ENCODE measurements at places on chromosomes 6 and 20.
A peak's percentile ranks its signal among the peaks of the same experiment; 100 is the strongest.

- no peak for ATAC-seq
Measured at GRCh38 chr6:30031381-30031780, 29.7 kb upstream of the POLR1H start.

DNA sequence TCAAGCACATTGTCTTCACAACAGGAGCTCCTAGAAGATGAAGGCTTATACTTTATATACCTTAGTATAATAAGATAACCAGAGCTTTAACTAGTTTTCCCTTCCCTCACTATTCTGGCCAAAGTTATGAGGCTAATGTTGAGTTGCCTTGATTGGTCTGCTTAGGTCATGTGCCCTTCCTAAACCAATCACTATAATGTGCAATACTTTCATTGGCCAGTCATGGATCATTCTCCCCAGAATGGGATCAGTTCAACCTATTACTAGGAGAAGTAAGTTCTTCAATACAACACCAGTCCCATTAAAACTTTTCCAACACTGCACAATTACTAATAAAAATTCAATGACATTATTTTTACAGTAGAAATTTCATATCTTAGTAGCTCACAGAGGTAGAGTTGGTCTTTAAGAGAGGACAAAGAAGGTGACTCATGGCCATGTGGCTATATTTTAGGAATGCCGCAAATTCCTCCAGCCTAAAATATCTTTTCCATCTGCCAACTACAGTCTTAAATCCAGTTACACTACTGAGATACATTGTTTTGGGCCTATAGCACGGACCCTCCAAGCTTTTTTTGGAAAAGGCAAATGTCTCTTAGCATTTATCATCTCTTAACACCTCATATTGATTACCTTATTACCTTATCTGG is 12.5 kb upstream of the POU3F2 start:
- ATAC-seq: no peak

GRCh38 chr20:47183367-47183766 is 173.1 kb downstream of the ZMYND8 start:
- ATAC-seq: no peak

- ATAC-seq: no peak
Measured at GRCh38 chr20:31869673-31869941, 720 bp downstream of the DUSP15 start.

- ATAC-seq: no peak
Measured at GRCh38 chr6:148323344-148323743, 19.3 kb upstream of the SASH1 start.

- ATAC-seq: no peak
Measured at GRCh38 chr6:140960566-140960965, 1172.2 kb upstream of the GJE1 start.

DNA sequence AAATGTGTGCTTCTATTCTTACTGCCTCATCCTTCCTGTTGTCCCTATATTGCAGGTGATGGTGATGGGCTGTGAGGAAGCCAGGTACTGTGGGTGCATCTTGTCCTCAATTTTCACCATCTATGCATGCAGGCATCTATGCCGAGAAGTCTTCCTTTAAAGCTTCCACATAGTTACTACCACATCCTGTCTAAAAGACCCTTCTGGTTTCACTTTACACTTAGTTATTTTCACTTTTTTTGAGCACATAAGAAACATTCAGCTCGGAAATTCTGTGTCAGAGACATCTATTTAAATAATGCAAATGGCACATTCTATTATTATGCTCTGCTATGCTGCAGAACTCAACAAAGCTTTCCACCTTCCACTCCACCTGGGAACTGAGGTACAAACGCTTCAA is 28.2 kb upstream of the FABP7 start:
- ATAC-seq: peak; percentile 23

- no peak for ATAC-seq
Measured at GRCh38 chr6:147058786-147059385, 145.3 kb upstream of the STXBP5 start.

DNA sequence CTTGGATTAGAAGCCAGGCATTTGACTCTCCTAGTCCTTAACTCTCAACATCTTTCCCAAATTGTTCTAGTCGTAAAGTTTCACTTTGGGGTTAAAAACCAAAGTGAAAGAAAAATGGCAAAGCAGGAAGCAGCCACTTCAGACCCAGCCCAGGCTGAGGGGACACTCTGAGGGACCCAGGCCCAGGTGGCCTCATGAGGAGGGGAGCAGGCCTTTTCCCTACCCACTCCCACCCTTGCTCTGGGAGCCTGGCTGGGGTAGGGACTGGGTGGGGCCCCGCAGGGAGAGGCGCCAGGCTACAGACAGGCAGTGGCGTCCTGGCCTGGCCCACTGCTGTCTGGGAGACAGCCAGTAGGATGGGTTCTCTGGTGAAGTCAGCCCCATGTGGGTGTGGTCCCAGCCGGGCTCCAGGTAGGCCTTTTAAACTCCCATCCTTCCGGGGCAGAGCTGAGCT is 68.7 kb upstream of the MYL9 start:
- ATAC-seq: peak; percentile 86

- no peak for ATAC-seq
Measured at GRCh38 chr6:67642582-67642981, 992.5 kb upstream of the ADGRB3 start.

DNA sequence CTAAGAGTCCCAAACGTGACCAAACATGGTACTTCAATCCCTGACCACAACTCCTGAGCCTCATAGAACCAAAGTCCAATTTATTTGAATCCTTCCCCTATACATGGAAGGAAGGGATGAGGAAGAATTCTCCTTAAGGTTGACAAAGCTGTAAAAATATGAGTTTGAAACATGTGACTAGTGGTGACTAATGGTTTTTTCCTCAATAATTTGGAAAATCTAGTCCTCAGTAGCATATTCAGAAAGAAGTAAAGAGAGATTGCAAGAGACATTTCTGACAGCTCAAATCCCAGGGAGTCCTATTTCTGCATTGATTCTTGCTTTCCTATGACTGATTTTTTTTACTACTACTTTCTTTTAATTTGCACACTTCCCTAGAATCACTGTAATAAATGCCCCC is 443.7 kb downstream of the FRK start:
- ATAC-seq: no peak

- no peak for ATAC-seq
Measured at GRCh38 chr20:15613530-15613929, 959.7 kb downstream of the KIF16B start.

DNA sequence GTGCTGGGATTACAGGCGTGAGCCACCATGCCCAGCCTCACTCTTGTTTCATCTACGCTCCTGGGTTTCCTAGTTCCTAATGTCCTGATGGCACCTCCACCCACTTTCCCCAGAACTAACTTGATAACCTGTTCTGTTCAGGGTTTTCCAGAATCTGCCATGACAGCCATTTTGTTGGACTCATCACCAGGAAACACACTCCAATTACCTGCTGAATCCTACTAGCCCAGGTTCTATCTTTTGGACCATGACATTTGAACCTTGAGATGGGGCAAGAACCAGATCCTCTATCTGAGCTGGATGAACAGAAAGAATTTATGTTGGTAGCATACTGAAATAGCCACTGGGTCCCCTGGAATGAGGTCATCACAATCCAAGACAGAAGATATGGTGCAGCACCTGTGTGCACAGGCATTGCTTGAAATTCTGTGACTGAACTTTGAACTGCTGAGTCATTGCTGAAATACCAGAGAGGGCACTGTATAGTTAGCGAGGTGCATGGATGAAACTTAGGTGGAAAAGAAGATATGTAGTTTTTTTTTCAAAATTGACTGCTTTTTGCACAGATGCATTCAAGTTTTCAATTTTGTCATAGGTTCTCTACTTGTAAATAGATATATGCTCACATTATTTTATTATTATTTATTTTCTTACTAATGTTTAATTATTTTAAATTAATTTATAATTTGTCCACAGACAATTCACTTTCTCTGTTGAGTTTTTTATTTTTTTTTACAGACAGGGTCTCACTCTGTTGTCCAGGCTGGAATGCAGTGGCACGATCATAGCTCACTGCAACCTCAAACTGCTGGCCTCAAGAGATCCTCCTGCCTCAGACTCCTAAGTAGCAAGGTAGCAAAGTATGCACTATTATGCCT is 42.8 kb upstream of the TASP1 start:
- ATAC-seq: no peak

DNA sequence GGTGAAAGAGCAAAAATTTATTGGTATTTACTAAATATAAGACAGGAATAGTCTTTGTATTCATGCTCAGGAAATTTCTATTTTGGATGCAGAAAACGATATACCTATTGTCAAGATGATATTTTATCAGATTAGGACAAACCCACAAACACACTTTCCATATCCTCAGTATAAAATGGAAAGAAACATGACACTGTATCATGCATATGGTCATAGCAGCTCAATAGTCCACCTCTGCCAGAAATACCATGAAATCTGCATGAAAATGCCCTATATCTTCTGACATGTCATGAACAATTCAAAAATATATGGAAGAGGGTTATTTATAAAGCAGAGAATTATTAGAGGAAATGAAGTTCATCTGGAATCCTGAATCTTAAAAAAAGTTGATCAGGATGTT is 11.7 kb upstream of the HINT3 start:
- no peak for ATAC-seq

- ATAC-seq: no peak
Measured at GRCh38 chr20:35871259-35871771, 83.0 kb downstream of the SCAND1 start.

All from activated T-helper 17 cell treated with anti-CD3 and anti-CD28 coated beads, Interleukin-2, amount 50 U/mL, for 72 hours (primary cell).